Mesothelial cell of epicardium (in vitro differentiated cells): ENCODE measurements at places on chromosomes 11 and 22. TPM values are rescaled to one million over a fixed set of nuclear protein-coding genes. Genes with fewer than 3 reads are reported as not detected.

DNA sequence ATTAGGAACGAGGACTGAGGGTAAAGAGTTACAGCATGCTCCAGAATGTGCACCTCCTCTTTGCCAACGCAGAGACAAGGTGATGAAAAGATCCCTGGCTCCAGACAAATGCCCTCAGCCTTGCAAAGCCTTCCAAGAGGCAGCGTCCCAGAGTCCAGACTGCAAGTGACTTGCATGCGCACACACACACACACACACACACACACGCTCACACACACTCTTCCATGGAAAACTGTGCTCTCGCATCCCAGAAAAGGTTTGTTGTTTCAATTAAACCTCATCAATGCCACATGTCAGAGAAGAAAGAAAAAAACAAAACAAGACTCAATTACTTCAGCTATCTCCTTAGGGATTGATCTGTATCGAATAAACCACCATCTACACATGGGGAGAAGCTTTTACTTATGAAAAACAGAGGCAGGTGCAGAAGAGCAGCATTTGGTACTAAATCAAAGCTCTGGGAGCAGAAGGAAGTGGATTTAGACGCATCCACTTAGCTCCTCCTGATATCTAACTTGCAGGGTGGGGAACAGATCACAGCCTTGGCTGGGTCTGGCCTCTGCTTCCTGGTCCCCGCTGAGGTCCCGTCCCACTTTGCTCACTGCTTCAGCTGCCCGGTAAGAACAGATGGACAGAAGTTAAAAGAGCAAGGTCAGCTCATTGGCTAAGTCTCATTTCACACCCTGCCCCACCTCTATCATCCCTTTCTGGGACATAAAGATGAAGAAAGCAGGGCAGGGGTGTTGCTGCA is 249.8 kb upstream of the BLID start:
- DNase-seq, result no peak

- DNase-seq, result no peak
Measured at GRCh38 chr11:91435694-91436395, 788.8 kb upstream of the FAT3 start.

DNA sequence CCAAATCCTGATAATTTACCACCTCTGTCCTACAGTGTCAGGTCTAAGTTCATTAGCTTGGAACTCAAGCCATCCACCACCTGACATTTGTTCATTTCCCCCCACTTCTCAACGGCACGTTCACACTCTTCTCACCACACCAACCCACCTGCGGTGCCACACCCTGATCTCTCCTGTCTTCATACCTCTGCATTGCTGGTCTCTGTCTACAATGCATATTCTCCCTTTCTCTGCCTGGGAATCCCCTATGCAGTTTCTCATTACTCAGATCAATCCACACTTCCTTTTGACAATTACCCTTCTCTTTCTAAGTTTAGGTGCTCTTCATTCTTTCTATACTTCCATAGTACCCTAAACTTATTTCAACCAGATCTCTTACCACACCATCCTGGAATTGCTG is 20.4 kb upstream of the EMSY start:
- no peak for DNase-seq

DNA sequence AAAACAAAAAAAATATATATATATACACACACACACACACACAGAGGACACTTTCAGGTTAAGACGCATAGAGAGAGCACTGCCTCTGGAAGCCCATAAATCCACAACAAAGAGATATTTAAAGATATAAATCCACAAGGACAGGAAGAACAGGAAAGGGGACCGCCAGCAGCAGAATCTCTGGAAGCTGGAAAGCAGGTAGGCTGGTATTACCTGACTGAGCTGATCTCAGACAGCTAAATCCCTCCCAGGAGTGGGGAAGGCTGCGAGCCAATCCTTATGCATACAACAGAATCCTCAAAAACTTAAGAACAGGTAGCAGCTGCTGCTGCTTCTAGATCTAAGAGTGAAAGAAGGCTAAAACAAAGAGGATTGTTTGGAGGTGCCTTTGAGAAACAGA is 1.8 kb upstream of the MCAT start:
- DNase-seq, result no peak

Gene CCDC157
- total RNA-seq, result 4.7 to 5.8 TPM (median 4.7 TPM) in 3 replicates

GRCh38 chr22:35864545-35865165 is 147.0 kb downstream of the APOL5 start:
- DNase-seq, result no peak

GRCh38 chr11:83061883-83062282 is 9.8 kb downstream of the RAB30 start:
- DNase-seq, result no peak

GRCh38 chr11:69891421-69892236 is 72.4 kb upstream of the FGF3 start:
- DNase-seq, result no peak

Gene LRP4
- 26.2 to 29.2 TPM (median 26.8 TPM) in 3 replicates for total RNA-seq
